ENCODE measurements at places on chromosomes 3 and 15. TPM values are rescaled to one million over a fixed set of nuclear protein-coding genes. Genes with fewer than 3 reads are reported as not detected.

DNA sequence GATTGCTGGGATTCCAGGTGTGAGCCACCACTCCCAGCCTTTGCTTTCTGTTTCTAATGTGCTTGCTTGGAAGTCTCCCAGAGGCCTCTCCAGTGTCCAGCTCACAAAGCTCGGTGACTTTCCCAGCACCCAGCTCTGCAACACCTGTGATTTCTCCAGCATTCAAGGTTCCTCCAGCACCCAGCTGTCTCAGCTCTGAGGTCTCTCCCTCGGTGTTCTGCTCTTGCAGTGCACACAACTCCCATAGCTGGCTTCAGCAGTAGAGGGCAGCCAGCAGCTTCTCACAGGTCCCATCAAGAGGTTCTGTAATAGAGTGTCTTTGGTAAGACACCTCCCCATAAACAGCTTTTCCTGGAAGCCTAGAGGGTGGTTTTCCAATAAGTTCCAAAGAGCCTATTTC lies 75.1 kb downstream of the GRM7 start:
- DNase-seq = no peak

DNA sequence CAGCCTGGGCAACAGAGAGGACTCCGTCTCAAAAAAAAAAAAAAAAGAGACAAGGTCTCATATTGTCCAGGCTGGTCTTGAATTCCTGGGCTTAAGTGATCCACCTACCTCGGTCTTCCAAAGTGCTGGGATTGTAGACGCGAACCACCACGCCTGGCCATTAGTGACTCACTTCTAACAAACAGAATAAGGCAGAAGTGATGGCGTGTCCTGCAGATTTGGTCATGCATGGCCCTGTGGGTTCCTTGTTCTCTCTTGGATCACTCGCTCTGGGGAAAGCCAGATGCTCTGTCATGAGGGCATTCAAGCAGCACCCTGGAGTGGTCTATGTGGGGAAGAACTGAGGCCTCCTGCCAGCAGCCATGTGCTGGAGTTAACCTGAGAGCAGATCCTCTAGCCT lies 27.4 kb upstream of the TJP1 start:
- no peak for DNase-seq

DNA sequence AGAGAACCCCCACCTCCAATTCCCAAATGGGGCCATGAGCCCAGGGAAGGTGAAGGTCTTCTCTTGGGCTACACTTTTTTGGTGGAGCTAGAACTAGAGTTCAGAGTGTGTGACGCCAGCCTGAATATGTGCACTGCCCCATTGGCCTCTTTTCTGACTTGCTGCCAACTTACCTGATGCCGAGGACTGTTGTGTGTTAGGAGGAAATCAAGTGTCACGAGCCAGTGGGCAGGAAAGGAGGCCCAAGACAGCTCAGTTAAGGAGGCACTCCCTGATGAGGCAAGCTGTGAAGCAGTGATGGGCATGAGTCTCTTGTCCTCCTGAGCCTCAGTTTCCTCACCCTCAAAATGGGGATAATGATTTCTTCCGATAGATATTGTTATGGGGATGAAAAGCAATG lies 107.8 kb downstream of the ANP32A start:
- DNase-seq = no peak

DNA sequence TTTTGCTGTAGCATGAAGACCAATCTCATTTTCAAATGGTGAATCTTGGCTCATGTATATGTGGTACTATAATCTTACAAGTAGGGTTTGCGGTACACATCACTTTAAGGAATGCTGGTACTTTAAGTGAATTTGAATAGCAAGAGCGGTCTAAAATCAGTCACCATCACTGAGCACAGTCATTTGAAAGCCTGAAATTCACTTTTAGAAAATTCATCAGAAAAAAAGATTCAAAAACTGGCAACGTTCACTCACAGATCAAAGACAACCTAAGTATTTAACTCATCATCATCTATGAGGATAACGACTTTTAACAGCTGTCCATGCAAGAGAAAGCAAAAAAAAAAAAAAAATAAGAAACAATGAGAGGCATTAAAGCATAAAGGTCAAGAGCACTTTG lies 111.6 kb downstream of the FHIT start:
- no peak for DNase-seq

DNA sequence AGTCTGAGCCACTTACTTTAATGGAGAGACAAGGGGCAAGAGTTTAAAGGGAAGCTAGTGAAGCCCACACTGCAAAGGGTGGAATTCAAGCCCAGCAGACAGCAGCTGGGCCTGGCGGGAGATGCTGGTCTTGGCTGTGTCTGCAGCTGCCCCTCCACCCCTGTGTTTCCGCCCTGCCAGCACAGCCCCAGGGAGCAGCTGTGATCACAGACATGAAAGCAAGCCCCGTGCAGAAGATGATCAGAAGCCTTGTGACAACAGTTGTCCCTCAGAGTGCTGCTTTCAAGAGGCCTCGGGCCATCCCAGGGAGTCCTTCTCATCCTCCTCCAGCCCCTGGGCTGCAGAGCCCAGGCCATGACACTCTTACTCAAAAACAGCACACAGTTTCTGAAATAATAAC lies 24.1 kb upstream of the SLC6A1 start:
- no peak for DNase-seq

DNA sequence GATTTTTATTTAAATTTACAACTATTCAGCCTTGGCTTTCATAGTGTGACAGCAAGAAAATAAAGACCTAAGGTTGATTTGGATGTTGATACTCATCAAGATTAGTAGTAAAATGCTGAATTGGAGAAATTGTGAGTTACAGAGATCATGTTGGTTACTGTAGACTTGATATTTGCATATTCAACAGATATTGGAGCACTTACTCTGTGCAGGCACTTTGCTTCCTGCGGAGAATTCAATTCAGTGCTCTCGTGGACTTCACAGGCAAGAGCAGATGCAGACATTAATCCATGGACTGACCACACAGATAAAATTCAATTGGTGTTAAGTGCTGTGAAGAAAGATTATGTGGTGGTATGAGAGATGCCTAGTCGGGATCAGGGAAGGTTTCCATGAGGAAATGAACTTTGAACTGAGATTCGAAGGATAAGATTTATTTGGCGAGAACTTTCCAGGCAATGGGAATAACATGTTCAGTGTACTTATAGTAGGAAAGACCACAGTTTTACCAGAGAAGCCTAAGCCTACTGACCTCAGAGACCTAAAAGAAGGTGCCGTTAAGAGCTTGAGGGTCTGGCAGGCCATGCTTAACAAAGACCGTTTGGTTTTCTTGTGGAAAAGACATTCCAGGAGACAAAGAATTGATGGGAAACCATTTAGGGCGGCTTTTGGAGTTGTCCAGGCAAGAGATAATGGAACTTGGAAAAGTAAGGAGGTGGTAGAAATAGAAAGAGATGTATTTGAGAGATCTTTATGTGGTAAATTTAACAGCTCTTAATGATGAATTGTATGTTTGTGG lies 4.3 kb downstream of the SELENOT start:
- DNase-seq = no peak

DNA sequence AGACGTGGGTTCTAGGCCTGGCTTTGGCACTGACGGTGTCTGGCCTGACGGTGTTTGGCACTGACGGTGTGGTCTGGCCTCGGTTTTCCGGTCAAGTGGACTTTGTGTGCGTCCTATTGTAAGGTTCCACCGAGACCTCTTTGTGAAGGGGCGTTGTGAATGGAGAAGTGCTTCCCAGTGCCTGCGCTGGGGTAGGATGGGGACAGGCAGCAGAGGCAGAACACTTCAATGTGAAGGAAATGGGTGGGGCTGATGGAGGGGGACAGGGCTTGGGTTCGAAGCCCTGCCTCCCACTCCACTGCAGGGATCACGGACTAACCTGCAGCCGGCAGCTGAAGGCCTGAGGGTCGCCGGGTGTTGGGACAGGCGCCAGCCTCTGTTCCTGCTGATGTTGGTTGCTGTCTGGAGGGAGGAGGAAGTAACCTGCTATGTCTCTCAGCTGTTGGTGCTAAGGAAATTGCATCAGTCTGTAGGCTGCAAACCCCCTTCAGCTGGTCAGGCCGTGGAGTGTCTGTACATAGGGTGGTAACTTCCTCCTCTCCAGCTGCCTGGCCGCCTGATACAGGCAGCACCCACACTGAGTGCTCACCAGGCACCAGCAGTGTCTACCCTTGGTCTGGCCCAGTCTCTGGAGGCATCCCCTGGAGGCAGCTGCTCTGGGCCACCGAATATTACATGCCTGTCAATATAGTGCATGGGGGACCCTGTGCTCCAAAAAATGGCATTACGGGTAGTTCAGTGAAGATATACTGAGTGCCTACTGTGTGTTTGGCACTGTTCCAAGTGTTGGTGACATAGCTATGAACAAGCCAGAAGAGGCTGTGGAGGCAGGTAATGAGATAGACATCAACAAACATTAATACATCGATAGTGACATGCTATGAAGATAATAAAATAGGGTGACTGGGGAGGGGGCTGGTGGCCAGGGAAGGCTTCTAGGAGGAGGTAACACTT lies 1.1 kb downstream of the TM6SF1 start:
- DNase-seq = no peak

DNA sequence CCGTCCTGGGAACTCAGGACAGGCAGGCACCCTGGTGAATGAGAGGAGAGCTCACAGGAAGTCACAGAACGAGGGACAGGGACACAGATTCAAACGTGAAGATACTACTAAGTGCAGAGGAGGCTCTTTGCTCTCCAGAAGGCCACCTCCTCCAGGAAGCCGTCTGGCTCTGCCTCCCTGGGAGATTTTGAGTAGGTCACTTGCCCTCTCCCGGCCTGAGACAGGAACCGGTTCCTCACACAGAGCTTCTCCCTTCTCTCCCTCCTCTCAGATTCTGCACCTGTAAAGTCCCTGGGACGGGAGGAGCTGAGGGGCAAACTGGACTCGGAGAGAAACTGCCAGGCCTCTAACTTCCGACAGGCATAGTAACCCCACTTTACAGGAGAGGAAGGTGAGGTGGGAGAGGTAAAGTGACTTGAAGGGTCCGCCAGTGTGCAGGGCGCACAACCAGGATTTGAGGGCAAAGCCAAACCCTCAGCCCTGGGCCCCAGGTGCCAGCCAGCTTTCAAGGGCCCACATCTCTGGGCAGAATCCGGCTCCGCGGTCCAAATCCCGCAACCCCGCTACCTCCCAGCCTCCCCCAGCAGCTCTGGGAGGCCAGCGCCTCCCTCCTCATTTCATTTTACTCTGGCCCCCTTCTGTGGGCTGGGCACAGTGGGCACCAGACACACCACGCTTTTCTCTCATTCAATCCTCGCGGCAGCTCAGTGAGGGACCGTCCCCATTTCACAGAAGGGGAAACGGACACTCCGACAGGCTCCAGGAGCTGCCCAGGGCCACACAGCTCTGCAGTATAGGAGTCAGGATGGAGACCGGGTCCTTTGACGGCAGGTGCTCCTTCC lies 150.2 kb downstream of the SMAD6 start:
- no peak for DNase-seq

GRCh38 chr15:70127770-70128413 lies 30.2 kb upstream of the TLE3 start:
- DNase-seq = no peak

DNA sequence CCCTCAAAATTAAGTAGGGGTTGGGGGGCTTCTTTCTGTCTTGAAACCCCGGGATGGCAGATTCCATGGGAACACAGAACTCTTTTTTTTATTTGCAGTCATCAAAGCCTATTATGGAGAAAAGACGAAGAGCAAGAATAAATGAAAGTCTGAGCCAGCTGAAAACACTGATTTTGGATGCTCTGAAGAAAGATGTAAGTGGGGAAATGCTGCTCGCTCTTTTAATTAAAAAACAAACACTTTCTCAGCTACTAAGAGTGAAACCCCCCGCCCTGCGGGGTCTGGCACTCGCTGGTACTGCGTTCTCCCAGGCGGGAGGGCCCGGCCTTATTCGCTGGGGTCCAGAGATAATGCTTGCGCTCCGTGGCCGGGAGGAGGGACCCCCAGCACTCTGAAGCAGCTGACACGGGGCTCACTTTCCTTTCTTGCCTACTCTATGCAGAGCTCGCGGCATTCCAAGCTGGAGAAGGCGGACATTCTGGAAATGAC lies 615 bp downstream of the HES1 start:
- DNase-seq = no peak

DNA sequence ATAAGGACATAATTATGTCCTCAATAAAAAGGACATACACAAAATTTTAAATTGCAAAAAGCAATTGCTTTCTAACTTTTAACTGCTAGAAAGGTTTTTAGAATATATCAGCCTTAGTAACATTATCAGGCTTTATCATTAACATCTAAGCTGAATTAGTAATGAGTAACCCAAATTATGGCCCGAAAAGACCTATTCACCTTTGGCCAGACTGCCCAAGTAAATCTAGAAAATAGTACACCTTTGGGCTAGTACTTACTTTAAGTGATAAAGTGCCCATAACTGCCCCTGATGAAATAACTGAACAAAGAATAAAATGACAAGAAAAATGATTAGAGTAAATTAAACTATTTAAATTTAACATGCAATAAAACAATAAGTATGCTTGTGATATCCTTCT lies 117.2 kb downstream of the TBL1XR1 start:
- DNase-seq = no peak

DNA sequence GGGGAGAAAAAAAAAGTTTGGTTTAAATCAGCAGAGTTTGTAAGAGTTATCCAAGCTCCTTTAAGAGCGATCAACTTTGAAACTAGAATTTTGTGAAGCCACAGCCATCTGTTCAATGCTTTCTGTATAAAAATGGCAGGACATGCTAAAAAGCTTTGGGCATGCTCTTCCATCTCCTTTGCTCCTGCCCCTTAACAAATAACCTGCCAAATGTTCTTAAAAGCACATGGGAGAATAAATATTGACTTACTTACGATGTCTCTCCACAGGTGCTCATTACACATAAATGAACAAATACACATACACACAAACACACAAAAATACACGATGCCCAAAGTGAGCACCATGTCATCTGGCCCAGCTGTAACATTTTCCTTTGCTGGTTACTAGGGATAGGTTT lies 211.8 kb upstream of the DPH6 start:
- DNase-seq = no peak

GRCh38 chr3:170610321-170610884 lies 24.5 kb upstream of the SLC7A14 start:
- no peak for DNase-seq

- DNase-seq = no peak
These were observed 256.4 kb upstream of the ZNF385D start for GRCh38 chr3:22007368-22007767.

GRCh38 chr15:55334997-55335396 lies 16.0 kb downstream of the PIGB start:
- no peak for DNase-seq

The INTS14 gene
- polyA plus RNA-seq = 24.0 TPM

The HCN4 gene
- not detected for polyA plus RNA-seq

The PIK3CA gene
- polyA plus RNA-seq = 11.4 TPM

The EFHB gene
- polyA plus RNA-seq = 0.14 TPM

The CCDC191 gene
- 2.1 TPM for polyA plus RNA-seq

The CAND2 gene
- 1.8 TPM for polyA plus RNA-seq

Measured in naive thymus-derived CD8-positive, alpha-beta T cell (primary cell).